ENCODE measurements at places on chromosomes 6 and 20.

GRCh38 chr20:646107-646867 lies 6.7 kb downstream of the SRXN1 start:
- no peak for DNase-seq

DNA sequence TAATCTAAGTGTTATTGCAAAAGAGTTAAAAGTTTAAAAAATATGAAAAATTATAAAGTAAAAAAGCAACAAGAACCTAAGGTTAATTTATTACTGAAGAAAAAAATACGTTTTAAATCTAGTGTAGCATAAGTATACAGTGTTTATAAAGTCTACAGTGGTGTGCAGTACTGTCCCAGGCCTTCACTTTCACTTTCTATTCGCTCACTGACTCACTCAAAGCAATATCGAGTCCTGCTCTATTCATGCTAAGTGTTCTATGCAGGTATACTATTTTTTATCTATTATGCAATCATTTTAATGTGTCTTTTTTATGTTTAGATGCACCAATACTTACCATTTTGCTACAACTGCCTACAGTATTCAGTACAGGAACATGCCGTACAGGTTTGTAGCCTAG lies 113.0 kb downstream of the MANEA start:
- no peak for DNase-seq

- DNase-seq = no peak
These were observed 237.7 kb downstream of the FOXA2 start for GRCh38 chr20:22346716-22347115.

DNA sequence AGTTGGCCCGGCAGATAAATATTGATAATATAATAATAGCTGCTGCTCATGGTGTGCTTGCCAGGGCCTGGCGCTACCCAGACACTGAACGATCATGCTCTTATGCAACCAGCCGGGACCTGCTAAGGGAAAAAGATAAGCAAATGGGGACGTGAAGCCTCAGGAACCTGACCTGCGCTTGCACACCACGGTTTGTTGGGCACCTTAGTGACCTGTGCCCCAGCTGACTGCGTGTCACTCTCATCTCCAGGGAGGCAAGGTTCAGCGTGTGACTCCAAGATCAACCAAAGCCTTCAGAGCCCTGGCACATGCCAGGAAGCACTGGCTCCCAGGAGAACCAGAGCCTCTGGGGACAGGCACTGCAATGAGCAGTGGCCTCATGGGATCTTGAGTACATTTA lies 111.1 kb downstream of the AGPAT4 start:
- DNase-seq = no peak

GRCh38 chr20:21554376-21554890 lies 40.6 kb upstream of the NKX2-2 start:
- no peak for DNase-seq

GRCh38 chr6:149933036-149933435 lies 8.8 kb upstream of the ULBP2 start:
- DNase-seq = no peak

GRCh38 chr6:152720974-152721373 lies 23.3 kb downstream of the MYCT1 start:
- DNase-seq = no peak

- DNase-seq = no peak
These were observed 13.4 kb downstream of the UST start for GRCh38 chr6:148760258-148760534.

GRCh38 chr6:147905711-147906110 lies 397.2 kb downstream of the SAMD5 start:
- no peak for DNase-seq

DNA sequence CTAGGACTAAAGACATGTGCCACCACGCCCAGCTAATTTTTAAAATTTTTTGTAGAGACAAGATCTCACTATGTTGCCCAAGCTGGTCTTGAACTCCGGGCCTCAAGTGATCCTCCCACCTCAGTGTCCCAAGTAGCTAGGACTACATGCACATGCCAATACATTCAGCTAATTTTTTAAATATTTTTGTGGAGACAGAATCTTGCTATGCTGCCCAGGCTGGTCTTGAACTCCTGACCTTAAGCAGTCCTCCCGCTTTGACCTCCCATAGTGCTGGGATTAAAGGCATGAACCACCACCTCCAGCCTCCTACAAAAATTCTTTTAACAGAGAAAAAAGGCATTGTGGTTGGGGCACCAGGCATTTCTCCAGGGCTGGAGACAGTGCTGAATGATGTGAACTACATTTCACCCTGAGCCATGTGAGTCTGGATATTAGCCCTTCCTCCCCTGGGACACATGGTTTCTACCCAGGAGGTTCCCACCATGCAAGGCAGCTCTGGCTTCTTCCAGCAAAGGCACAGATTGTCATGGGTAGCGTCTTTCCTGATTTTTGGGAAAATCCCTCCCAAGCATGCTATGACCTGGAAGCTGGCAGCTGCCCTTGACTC lies 36.3 kb upstream of the CMTR1 start:
- DNase-seq = no peak

DNA sequence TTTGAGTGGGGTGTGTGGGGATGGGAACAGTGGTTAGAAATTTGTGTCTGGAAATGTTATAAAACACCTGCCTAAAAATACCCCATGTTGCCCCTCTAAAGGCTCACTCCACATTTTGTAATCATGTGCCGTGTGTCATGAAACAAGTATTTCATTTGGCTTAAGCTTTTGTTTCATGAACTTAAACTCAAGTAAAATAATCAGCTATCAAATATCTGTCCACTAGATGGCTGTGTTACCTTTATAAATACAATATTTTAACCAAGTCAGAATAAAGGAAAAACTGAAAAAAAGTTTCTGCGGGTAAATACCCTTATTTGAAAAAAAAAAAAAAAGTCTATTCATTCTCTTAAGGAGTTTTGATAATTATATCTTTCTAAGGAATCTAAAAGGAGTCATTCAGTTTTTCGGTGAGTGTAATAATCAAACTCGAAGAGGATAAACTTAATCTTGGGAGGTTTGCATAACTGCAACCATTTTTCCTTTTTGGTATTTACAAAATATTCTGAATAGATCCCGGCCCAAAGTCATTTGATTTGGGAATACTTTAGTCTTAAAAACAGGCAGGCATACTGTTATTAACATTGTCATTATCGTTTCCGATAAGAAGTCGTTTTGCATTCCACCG lies 29.9 kb upstream of the MTRF1L start:
- DNase-seq = no peak

- DNase-seq = no peak
These were observed 66.5 kb downstream of the ZMYND8 start for GRCh38 chr20:47290008-47290407.

DNA sequence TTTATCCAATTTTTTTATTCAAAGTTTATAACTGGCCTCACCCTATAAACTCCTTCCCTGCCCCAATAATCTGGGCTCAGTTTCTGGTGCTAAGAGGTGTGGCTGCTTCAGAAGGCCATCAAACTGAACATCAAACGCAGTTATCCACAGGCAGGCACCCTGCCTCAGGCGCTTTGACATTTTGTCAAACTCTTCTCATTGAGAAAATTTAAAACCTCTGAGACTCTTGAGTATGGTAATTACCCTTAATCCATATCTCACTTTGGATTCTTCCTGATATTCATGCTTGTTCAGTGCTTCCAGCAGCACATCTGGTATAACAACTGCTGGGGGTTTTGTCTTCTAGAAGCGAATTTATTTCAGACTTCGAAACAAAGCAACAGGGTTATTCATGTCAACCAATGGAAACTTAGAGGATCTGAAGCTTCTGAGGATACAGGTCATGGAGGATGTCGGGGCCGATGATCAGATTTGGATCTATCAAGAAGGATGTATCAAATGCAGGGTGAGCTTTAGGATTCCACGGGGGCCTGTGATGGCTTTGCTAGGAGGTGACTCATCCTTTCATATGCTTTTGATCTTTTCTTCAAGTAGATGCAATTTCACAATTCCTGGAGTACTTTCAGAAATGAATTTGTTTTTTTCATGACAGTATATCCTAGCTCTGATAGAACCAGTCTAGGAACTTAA lies 68.2 kb downstream of the RTN4IP1 start:
- no peak for DNase-seq

Measured in stimulated activated CD4-positive, alpha-beta T cell treated with anti-CD3 and anti-CD28 coated beads, Interleukin-2, amount 100 ng/mL, for 48 hours (primary cell).